ENCODE measurements at places on chromosomes 6 and 20. TPM values are rescaled to one million over a fixed set of nuclear protein-coding genes. Genes with fewer than 3 reads are reported as not detected.
A peak's percentile ranks its signal among the peaks of the same experiment; 100 is the strongest.

DNA sequence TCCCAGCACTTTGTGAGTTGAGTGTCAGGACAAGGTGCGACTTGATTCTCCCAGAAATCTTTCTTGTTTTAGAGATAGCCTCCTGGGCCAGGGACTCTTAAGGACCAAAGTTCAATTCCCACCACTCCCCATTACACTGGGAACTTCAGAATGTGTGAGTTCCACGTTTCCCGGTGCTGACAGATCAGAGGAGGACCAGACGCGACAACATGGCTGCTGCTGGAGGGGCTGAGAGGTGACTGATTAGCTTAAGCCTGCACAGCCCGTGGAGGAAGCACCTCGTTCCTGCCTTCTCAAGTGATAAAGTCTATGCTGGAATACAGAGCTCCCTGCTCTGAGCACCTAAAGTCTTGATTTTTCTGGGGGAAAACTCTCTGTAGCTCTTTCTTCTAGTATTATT is 175.2 kb upstream of the FERMT1 start:
- no peaks in the 10 kb centered on the region for H3K36me3 ChIP-seq
- H3K27ac ChIP-seq = no peak overlapping the region
- DNase-seq = no peak
- H3K4me3 ChIP-seq = no peak overlapping the region
- no peaks in the 10 kb centered on the region for H3K4me1 ChIP-seq

DNA sequence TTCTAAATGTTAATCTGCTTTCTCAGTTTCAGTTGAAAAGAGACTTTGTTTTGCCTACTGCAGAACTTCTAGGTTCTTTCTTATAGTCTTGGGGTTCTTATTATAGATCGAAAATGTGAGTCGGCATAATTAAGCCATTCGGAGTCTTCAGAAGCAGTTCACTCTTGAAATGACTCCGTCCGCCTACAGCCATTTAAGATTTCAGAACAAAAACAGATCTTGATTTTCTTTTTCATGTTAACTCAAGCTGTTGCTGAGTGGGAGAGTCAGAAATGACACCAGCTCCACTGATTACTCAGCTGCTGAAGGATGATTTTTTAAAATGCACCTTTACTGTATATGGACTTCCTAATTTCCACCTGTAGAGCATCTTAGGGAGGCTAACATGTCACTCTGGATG is 15.9 kb downstream of the PRDM1 start:
- peak overlapping the region; percentile 35 for H3K27ac ChIP-seq
- peaks cover 20% of the 10 kb centered on the region for H3K36me3 ChIP-seq
- H3K27me3 ChIP-seq = no peaks in the 10 kb centered on the region
- peaks cover 61% of the 10 kb centered on the region for H3K4me1 ChIP-seq

DNA sequence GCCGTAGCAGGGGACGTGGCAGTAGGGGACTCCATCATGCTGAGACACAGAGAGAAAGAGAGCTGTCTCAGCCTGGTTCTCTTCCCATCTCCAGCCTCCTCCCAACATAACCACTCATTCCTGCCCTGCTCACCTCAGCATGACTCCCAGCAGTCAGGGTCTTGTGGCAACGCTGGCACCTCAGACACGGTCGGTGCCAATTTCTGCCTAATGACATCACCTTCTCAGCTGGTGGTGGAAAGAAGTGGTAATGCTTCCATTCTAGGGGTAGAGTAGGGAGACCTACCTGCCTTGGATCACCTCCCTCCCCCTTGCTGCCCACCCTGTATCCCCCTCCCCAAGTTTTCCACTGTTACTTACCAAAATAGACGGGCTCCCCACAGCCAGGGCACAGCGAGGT is 2.5 kb downstream of the CRIP3 start:
- no peaks in the 10 kb centered on the region for H3K27me3 ChIP-seq
- no peak overlapping the region for H3K4me3 ChIP-seq
- peaks cover 15% of the 10 kb centered on the region for H3K4me1 ChIP-seq
- no peak for DNase-seq
- no peaks in the 10 kb centered on the region for H3K36me3 ChIP-seq

GRCh38 chr6:108027056-108027455 is 47.5 kb downstream of the OSTM1 start:
- H3K27me3 ChIP-seq = no peaks in the 10 kb centered on the region
- H3K27ac ChIP-seq = no peak overlapping the region
- no peak overlapping the region for H3K4me3 ChIP-seq
- no peak for DNase-seq

- H3K4me1 ChIP-seq = no peaks in the 10 kb centered on the region
- no peaks in the 10 kb centered on the region for H3K36me3 ChIP-seq
- no peak overlapping the region for H3K4me3 ChIP-seq
- H3K27me3 ChIP-seq = no peaks in the 10 kb centered on the region
- DNase-seq = no peak
- H3K27ac ChIP-seq = no peak overlapping the region
Measured at GRCh38 chr6:88814909-88815308, 148.5 kb downstream of the RNGTT start.

DNA sequence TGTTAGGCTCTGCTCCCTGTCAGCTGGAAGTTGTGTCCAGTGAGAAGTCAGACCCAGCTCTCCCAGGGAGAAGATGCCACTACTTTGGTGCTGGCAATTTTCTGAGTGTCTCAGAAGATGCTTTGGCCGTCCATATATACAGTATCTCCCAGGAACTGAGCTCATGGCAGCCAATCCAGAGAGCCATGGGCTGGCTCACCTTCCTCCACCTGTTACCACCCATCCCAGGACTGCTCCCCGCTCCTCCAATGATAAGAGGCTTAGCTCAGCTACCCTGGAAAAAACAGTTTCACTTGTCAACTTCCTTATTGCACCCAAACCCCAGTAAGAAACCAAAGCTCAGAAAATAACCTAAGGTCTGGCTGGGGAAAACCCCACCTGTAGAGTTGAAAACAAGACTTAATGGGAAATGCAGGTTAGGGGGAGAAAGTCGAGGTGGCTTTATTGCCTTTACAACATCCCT is at the start of gene BNIP5:
TSS of gene BNIP5 (minus strand) at position 110 of the 463 bp plus-strand sequence. CDS start 6,198 bp downstream, outside the sequence.
- peaks cover 23% of the 10 kb centered on the region for H3K27me3 ChIP-seq
- H3K4me3 ChIP-seq = no peak within 1 kb of the TSS
- H3K27ac ChIP-seq = no peak within 1 kb of the TSS
- DNase-seq = no peak
- H3K4me1 ChIP-seq = peaks cover 12% of the 10 kb centered on the region

DNA sequence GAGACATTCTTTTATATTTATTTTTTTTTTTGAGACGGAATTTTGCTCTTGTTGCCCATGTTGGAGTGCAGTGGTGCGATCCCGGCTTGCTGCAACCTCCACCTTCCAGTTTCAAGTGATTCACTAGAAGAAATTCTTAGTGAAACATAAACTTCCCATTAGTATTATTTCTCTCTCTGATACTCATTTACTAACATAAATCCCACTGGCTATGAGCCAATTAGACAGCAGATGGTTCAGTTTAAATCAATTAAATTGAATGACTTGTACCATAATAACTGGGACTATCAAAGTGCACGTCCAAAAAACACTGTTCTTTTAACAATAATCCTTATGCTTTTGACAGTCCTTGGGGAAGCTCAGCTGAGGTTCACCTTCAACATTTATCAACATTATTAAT is 111.2 kb upstream of the PTCHD4 start:
- no peaks in the 10 kb centered on the region for H3K36me3 ChIP-seq
- no peak for DNase-seq
- H3K27me3 ChIP-seq = no peaks in the 10 kb centered on the region
- H3K4me1 ChIP-seq = no peaks in the 10 kb centered on the region
- no peak overlapping the region for H3K4me3 ChIP-seq

- no peaks in the 10 kb centered on the region for H3K27me3 ChIP-seq
- no peak for DNase-seq
- no peak overlapping the region for H3K27ac ChIP-seq
- no peaks in the 10 kb centered on the region for H3K36me3 ChIP-seq
- peaks cover 24% of the 10 kb centered on the region for H3K4me1 ChIP-seq
Measured at GRCh38 chr6:138979365-138979764, 8.7 kb downstream of the REPS1 start.

- peaks cover 37% of the 10 kb centered on the region for H3K4me1 ChIP-seq
- peak; percentile 66 for DNase-seq
Measured at GRCh38 chr20:63706852-63707557, 771 bp downstream of the ARFRP1 start.

- H3K27me3 ChIP-seq = peaks cover 4% of the 10 kb centered on the region
- no peaks in the 10 kb centered on the region for H3K4me1 ChIP-seq
- H3K4me3 ChIP-seq = no peak overlapping the region
- no peaks in the 10 kb centered on the region for H3K36me3 ChIP-seq
Measured at GRCh38 chr20:58585753-58586540, 65.1 kb upstream of the STX16 start.

DNA sequence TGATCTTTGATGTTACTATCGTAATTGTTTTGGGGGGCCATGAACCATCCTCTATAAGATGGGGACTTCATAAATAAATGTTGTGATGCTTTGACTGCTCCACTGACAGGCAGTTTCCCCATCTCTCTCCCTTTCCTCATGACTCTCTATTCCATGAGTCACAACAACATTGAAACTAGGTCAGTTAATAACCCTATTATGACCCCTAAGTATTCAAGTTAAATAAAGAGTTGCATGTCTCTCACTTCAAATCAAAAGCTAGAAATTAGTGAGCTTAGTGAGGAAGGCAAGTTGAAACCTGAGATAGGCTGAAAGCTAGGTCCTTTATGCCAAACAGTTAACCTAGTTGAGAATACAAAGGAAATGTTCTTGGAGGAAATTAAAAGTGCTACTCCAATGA is 491.0 kb downstream of the HAO1 start:
- H3K27me3 ChIP-seq = no peaks in the 10 kb centered on the region
- H3K4me3 ChIP-seq = no peak overlapping the region
- H3K27ac ChIP-seq = no peak overlapping the region
- no peak for DNase-seq
- H3K36me3 ChIP-seq = no peaks in the 10 kb centered on the region

DNA sequence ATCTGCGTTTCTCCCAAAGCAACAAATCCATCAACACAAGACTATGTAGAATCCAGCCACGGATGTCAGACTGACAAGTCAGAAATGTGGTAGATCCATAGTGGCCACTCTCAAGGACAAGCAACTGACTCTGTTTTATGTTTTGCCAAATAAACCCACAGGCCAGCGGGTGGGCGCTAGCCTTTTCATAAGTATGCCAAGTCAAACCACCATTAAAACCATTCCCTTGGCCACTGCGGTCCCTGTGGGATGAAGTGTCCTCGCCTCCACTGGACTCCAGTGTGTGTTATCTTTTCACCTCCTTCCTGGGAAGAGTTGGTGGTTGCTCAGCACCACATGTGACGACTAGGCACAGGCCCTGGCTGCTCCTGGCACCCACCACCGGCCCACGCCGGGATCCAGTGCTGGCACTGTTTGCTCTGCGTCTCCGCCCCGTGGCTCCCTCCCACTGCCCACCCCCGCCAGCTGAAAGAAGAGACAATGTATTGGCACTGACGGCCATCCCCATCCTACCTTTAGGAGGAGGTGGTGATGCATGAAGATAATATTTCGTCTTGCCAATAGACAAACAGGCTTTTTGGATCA is 103.4 kb downstream of the FOXC1 start:
- H3K4me1 ChIP-seq = no peaks in the 10 kb centered on the region
- H3K4me3 ChIP-seq = no peak overlapping the region
- H3K27me3 ChIP-seq = no peaks in the 10 kb centered on the region

DNA sequence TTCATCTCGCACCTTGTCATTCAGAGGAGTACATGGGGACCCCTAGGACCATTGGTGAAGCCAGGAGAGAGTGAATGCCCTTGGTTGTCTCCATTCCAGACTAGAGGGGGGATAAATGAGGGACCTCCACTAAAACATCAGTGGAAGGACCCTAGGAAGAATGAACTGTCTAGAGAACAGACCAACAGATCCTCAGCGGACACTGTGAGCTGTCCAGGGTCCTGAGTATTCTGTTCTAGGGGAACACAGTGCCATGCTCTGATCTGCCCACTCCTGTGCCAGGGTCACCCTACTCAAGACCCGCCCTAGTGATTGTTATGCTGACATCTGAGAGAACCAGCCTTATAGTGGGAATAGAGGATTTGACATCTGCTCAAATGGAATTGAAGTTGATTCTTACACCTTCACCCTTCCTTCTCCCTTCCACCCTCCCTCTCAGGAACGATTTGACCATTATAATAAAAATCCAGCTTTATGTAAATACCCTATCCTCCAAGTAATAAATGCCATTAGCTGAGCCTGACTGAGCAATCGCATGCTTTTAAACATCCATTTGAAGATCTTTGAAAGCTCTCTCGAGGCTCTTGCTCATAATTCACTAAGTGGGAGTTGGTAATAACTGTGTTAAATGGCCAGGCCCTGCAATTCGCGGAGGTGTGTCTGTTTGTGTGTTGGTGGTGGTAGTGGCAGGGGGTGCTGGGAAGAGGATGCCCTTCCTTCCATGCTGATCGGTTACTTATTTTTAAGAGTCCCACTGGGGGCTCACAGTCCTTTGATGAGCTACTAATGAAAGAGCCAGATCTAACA is 43.6 kb upstream of the SLC32A1 start:
- H3K4me3 ChIP-seq = no peak overlapping the region
- H3K27ac ChIP-seq = no peak overlapping the region
- no peak for DNase-seq
- no peaks in the 10 kb centered on the region for H3K27me3 ChIP-seq
- H3K36me3 ChIP-seq = no peaks in the 10 kb centered on the region

- H3K27ac ChIP-seq = no peak overlapping the region
- no peak for DNase-seq
- H3K27me3 ChIP-seq = no peaks in the 10 kb centered on the region
- no peaks in the 10 kb centered on the region for H3K4me1 ChIP-seq
- H3K4me3 ChIP-seq = no peak overlapping the region
Measured at GRCh38 chr6:74507649-74508048, 698.2 kb downstream of the COL12A1 start.

- peaks cover 11% of the 10 kb centered on the region for H3K36me3 ChIP-seq
- DNase-seq = no peak
- H3K27ac ChIP-seq = no peak overlapping the region
Measured at GRCh38 chr20:38812709-38813573, 7.4 kb downstream of the PPP1R16B start.

DNA sequence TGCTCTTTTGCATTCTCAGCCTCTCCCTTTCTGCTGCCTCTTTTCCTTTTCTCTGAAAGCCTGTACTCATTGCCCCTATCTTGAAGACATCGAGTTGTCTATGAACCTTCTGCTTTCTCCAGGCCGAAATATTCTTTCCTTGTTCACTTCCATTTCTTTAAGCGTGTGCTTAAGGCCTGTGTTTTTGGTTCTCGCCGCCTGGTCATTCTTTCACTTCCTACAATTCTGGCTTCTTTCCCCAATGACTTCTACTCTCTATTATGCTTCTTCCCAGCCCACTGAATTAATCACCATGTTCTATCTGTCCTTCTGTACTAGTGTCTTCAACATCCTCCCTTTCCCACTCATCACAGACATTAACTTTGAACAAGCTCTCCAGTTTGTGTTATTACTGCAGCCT is 69.6 kb downstream of the C6orf52 start:
- no peaks in the 10 kb centered on the region for H3K4me1 ChIP-seq
- H3K27me3 ChIP-seq = no peaks in the 10 kb centered on the region
- no peak overlapping the region for H3K4me3 ChIP-seq
- no peaks in the 10 kb centered on the region for H3K36me3 ChIP-seq

CUTA gene
- total RNA-seq = 149 TPM

CCN5 gene
- not detected for total RNA-seq

HUS1B gene
- total RNA-seq = 1.1 TPM

SGK1 gene
- total RNA-seq = 36.7 TPM

CGA gene
- total RNA-seq = not detected

COL9A1 gene
- not detected for total RNA-seq

TINAG gene
- not detected for total RNA-seq

GGTLC1 gene
- total RNA-seq = not detected
